Upper lobe of right lung (tissue), 1 donor: ENCODE measurements at places on chromosomes 3 and 15. TPM values are rescaled to one million over a fixed set of nuclear protein-coding genes. Genes with fewer than 3 reads are reported as not detected.

- no peak for DNase-seq
Observed at GRCh38 chr15:72991026-72991425, 61.2 kb upstream of the NEO1 start.

DNA sequence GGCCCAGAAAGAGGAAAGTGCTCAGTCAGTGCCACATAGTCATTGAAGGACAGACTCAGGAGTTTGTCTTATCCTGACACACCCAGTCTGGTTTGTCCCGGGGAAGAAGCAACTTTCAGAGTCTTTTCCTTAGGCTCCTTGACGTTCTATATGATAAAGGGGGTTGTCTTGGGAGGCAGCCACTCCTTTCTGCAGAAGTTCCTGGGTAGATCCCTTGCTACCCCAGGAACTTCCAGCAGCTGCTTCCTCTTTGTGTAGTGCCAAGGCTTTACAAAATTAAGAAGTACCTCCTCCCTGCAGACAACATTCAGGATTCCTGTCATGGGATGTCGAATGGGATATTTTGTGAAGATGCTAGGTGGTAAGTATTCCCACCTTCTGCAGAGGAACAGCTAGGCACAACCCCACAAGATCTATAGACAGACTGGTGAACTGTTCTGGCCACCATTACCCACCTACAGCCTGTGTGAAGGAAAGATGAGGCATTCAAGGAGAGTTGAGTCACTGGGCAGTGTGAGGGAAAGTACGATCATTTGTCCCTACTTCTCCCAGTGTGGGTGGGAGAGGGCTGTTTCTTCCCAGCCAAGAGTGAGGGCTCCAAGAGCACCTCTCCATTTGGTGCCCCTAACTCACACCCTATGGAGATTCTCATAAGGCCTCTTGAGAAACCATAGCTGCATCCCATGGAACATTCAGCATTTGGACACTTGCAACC is 11.3 kb downstream of the TMEM266 start:
- DNase-seq: no peak

DNA sequence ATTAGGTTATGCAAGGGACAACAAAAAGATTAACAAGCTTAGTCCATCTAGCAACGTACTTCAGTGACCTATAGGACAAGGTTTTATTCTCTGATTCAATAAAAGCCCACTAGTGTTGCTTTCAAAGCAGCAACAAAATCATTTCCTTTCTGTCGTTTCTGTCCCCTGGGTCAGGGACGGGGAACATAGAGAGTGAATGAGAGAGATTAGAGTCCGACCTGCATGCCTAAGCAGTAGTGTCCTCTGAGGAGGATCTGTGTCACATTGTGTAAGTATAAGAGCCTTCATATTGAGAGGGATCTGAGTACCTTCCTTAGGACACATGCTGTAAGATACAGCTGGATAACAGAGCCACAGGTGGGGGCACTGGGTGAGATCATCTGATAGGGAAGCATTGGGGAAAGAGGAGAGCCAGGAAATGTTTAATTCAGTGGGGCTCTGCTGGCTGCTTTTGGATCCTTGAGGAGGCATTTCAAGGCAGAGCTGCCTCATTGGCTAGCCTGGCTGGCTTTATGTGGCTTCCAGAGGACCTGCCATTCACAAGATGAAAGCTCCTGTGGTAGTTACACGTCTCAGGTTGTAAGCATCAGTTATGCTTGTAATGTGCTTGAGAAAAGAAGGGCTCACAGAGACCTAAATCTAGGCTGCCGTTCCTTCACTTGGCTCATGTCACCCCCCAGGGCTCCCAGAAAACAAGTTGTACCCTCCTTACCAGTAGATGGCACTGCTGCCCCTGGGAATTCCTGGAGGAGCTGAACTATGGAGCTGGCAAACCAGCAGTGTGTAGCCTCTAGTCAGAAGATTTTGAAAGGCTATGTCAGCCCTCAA is 2.7 kb downstream of the TMEM108 start:
- DNase-seq: peak; percentile 68

GRCh38 chr15:60301024-60301423 is 96.8 kb downstream of the ANXA2 start:
- DNase-seq: no peak

- no peak for DNase-seq
Observed at GRCh38 chr3:166510382-166510781, 673.2 kb upstream of the BCHE start.

- DNase-seq: no peak
Observed at GRCh38 chr3:124881976-124882697, 5.0 kb downstream of the ITGB5 start.

DNA sequence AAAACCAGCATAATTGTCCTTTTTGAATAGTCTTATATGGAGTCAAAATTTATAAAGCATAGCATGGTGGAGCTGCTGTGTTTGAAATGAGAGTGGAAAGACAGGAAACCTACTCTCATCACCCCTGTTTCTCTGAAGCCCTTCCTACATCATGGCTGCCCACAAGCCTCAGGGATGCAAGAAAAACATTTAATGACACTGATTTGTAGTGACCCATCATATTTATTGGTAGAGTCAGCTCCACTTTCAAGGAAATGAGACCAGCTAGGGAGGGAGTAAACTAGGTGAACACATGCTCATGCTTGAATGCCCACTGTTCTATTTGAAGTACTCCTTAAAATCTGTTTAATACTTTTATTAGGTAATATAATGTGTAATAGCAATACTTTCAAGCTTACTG is 494.3 kb upstream of the KCNMB2 start:
- DNase-seq: no peak

- peak; percentile 93 for DNase-seq
Observed at GRCh38 chr3:12841149-12841969, at the start of gene RPL32. Gene RPL32, minus strand, starts transcription at chr3:12841565. Its CDS starts 1,328 bp downstream, at chr3:12840237.

DNA sequence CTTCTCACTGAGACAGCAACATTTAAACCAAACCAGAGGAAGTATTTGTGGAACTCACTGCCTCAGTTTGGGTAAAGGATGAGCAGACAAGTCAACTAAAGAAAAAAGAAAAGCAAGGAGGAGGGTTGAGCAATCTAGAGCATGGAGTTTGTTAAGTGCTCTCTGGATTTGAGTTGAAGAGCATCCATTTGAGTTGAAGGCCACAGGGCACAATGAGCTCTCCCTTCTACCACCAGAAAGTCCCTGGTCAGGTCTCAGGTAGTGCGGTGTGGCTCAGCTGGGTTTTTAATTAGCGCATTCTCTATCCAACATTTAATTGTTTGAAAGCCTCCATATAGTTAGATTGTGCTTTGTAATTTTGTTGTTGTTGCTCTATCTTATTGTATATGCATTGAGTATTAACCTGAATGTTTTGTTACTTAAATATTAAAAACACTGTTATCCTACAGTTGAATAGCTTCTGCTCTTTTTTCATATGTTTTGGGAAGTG is 23.3 kb downstream of the CLDN18 start:
- no peak for DNase-seq

ABHD17C gene
- total RNA-seq: 41.4 TPM

CKMT1B gene
- total RNA-seq: 0.84 TPM
